ENCODE measurements at places on chromosomes 6 and 20. TPM values are rescaled to one million over a fixed set of nuclear protein-coding genes. Genes with fewer than 3 reads are reported as not detected.

DNA sequence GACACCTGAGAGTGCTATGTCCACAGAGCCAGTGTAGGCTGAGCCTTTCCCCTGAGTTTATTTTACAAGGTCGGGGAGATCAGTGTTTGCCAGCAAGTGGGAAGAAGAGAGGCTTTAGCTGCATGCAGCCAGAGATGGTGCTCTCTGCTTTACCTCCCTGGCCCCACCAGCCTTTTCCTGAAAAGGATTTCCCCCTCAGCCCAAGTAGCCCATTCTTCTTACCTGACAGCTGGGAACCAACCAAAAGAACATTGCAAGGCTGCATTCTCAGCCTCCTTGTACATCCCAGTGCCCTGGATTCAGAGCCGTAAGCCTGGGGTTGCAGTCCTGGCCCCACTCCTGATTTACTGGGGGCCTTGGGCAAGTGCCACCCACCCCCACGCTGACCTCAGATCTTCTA is 16.9 kb downstream of the SNPH start:
- no peak for DNase-seq

DNA sequence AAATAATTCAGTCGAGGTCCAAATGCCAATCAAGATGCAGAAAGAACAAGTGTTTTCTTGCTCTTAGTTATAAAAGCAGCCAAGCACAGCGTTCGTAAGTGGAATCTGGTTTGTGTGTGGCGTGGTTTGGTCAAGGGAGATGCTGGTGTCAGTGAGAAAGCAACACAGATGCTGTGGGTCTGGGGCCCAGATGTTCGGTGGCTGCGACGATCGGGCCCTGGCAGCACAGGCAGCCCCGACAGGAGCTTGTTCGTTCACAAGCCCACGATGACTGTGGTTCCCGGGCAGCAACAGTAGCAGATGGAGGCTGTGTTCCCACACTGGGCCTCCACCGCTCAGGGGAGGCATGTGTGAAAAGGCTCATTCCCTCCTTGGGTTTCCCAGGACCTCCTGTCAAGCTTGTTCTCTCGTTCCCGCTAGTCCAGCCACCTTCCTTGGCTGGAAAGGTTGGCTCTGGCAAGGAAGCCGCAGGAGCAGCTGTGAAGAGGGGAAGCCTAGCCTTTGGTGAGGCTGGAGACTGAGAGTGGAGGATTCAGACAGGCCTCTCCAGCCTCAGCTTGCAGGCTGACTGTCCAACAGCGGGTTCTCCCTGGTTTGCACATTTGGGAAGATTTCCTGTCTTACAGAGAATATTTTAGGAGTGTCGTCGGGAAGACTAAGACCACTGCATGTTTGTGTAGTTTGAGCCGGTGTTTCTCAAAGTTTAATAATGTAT is 304.7 kb downstream of the QKI start:
- no peak for DNase-seq

- DNase-seq: no peak
Measured at GRCh38 chr6:108996208-108996607, 98.4 kb downstream of the SESN1 start.

Gene CPNE5
- total RNA-seq: 6.9 TPM
